ENCODE measurements at places on chromosomes 4 and X.

DNA sequence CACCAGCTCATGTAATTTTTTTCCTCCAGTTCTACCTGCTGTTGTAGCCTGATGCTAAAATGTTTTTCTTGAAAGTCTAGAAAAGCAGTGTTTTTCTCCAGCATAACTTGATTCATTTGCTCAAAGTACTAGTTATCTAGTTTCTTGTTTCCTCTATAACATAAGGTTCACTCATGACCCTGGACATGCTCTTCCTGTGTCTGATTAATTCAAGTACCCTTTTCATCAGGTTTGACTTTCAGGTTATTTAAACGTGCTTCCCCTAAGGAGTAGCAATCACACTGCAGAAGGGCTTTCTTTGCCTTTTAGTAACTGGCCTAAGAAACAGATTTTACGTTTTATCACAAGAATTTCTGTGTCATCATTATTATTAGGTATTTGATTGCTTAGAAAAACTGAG, 66.8 kb upstream of the EGFL6 start:
- DNase-seq, result no peak

DNA sequence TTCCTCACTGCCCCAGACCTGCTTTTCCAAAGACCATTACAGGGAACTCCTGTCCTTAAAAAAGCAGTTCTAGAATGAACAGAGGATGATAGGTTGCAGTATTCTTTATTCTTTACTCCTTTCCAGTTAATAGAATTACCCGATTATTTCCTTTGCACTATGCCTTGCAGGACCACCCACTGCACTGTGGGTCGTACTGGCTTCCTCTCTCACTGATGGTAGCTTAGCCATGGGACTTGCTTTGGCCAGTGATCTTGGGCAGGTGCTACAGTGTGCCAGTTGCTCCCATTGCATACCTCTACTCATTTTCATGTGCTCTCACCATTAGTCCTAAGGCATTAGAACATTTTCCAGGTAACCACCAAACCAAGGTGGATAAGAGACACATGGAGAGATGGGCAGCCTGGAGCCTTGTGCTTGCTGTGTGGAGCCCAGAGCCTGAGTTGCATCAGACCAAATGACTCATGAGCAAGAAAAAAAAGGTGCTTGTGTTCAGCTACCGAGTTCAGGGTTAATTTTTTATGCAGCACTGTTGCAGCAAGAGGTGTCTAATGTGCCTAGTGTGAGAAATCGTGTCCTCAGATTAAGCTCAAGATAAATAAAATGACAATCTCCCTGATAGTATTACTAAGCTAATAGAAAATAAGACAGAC, 7.6 kb upstream of the UNC5C start:
- no peak for DNase-seq

DNA sequence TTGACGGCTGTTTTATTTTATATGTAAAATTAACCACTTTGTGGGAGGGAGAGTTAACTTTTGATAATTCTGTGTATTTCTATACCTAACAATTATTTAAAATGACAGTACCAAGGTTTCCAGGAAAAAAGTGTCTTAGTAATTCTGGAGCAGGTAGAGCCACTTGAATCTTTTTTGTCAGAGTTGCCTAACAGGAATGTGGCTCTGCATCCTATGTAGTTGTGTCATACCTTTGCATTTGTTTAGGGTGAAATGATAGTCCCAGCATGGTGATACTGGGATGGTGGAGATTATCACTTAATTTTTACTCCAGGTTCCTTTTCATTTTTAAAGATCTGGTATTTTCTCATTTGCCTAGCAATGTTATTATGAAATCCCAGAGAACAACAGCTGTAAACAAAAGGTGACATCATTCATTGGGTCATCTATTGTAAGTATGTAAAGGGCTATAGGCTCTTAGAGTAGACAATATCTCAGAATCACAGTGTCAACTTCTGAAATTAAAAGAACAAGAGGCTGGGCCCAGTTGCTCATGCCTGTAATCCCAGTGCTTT, 9.6 kb downstream of the SGMS2 start:
- DNase-seq, result no peak

- no peak for DNase-seq
These were observed 22.1 kb upstream of the GPC4 start for GRCh38 chrX:133437356-133437755.

GRCh38 chrX:132271311-132271778, 52.1 kb upstream of the RAP2C start:
- DNase-seq, result no peak

DNA sequence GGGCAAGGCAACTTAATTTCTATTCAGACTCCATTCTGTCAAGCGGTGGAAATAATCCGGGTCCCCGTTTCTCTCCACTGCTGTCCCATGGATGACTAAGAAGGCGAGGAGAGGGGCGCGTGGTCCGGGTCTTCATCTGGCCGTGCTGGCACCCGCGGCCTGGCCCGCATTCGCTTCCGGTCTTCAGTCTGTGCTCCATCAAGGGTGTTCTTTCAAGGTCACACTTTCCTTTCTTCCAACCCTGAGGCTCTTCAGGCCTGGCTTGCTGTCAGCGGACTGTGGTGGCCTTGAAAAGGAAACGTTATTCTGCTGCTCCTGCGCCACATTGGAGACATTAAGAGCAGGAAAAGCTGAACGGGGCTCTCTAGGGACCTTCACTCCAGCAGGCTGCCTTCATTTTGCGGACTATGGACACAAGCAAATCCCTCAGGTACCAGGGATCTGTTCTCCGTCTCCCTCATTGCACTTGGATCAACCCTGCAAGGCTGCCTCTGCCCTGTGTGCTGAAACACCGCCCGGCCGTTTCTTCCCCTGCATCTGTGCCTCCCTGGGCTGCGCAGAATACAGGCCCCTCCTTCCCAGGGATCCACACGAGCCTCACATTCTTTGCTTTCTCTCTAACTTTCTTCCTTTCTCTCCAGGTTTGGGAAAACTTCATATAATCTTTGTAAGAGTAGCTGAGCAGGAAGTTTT, 5.7 kb upstream of the SLC25A4 start:
- no peak for DNase-seq

GRCh38 chrX:67648361-67648760, 104.5 kb downstream of the AR start:
- DNase-seq, result no peak

DNA sequence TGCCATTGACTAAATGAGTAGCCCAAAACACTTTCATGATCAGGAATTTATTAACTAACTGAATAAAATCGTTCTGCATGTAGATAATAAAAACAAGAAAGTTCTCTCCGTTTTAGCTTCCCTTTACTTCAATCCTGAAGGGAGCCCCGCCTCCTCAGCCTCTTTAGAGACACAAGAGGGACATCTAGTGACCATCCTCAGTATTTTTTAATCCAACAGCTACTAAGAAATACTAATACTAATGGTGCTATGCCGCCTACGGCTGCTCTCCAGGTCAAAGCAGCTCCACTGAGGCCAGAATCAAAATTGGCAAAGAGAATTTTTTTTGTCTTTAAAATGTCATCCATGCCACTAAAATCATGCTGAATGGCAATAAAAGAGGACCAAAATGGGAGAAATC, 3.2 kb upstream of the PCDH19 start:
- DNase-seq, result no peak

DNA sequence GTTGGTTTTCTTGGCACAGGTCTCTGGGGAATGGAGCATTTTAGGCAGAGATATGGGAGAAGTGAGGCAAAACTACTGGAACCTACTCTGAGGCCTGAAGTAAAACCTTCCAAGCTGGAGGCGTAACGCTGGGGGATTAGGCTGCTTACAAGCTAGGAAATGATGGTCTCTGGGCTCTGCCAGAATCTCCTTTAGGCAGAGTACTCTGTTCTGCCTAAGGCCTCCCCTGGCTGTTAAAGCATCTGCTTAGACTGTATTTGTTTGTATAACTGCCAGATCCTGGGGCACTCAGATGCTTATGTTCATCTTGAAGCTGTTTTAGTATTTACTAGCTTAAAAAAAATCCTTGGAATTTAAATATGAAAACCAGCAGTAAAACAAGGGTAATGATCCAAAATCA, 822.2 kb downstream of the RPA4 start:
- no peak for DNase-seq

GRCh38 chr4:129783596-129783995, 687.6 kb downstream of the C4orf33 start:
- DNase-seq, result no peak

DNA sequence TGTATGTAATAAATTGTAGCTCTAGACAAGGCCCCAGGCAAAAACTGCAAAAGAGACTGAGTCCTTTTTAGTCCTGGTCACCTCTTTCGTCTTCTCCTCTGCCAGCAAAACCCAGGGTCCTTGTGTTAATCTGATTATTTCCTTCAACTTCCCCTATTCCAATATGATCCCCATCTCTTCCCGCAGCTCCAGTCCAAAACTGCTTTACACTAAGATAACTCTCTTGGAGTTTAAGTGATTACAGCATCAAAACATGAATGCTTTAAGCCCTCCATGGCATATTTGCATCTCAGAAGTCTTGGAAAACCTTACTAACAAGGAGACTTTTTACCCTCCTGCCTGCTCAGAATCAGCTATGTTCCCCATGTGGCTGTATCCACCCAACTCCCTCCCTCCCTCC, 59.3 kb downstream of the MAGEA1 start:
- no peak for DNase-seq

GRCh38 chrX:47607091-47607490, 12.6 kb downstream of the SYN1 start:
- no peak for DNase-seq

- no peak for DNase-seq
These were observed 186.0 kb upstream of the FRMPD4 start for GRCh38 chrX:11952176-11952720.

DNA sequence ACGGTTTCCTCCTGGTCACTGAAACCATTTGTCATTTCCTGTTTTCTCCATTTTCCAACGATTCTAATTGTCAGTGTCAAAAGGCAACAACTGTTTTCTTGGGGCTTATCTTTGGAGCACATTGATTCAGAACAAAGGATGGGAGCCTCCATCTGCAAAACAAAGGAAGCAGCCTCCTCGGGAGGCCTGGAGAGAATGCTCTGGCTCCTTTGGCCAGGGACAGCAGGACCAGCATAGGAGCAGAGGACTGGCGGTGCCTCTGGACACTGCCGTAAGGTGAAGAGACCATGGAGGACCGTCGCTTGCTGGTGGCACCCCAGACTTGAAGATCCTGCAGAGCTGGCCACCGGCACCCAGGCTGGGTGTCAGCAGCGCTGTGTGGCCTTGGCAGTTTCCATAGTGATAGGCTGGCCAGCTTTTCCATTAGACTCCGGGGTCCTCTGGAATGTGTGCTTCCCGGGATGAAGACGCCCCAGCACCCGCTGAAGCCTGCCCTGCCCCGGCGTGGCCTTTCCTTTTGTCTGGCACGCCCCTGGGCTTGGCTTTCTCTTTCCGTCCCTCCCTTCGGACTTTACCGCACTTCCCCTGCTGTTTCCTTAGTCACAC, 61.1 kb upstream of the MTM1 start:
- no peak for DNase-seq

- DNase-seq, result no peak
These were observed 48.0 kb upstream of the TRIM2 start for GRCh38 chr4:153156263-153156662.

- no peak for DNase-seq
These were observed 17.5 kb downstream of the DRP2 start for GRCh38 chrX:101237041-101237440.

- DNase-seq, result no peak
These were observed 777 bp upstream of the WDFY3 start for GRCh38 chr4:84967243-84967690.

DNA sequence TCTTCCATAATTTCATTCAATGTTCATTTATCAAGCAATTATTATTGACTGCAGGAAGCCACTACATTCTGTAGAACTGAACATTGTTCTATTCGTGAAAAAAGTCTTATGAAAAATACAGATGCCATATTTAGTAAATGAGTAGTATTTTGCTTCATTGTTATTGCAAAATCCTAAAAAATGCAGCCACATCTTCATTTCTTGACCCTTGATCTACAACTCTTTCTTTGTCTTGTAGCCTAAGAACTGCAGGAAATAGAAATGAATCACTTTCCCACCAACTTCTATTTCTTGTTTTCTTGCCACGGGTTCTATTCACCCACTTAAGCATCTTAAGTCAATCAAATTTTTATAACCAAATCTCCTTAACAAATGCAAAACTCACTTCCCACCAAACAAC, 63.3 kb downstream of the KCNIP4 start:
- no peak for DNase-seq

DNA sequence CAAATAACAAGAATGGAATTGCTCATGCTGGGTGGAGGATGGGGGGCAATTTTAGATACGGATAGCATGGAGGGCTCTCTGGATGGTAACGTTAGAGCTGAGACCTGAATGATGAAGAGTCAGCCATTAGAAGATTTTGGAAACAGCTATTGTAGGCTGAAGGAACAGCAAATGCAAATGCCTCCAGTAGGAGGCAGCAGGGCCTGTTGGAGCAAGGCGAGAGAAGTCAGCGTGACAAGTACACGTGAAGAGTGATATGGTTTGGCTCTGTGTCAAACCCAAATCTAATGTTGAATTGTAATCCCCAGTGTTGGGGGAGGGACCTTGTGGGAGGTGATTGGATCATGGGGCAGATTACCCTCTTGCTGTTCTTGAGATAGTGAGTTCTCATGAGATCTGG, 59.3 kb upstream of the SOD3 start:
- DNase-seq, result no peak

GRCh38 chrX:22742174-22742573, 257.6 kb upstream of the DDX53 start:
- DNase-seq, result no peak

DNA sequence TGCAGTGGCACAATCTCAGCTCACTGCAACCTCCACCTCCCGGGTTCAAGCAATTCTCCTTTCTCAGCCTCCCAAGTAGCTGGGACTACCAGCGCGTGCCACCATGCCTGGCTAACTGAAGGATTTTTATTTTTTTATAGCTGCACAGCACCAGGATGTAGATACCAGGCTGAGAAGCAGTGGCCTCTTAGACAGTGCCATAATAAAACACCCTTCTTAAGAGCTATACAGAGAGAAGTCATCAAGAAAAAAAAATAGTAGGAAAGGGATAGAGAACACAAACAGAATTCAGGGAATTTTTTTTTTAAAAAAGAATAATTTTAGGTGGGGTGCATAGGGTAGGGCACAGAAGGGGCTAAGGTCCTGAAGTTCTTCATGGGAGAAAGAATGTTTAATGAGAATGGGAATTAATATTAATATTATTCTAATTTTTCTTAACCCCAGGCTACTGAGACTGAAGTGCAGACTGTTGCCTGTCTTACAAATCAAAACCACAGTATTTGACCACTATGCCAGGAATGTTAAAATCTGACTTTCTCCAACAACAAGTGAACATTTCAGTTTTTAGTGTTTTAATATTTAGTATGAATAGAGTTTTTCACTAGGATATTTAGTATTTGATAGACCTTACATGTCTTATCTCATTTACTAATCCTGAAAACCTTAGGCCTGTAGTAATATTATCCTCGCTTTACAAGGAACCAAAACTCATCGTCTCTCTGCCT, 146.7 kb downstream of the KCNIP4 start:
- no peak for DNase-seq

DNA sequence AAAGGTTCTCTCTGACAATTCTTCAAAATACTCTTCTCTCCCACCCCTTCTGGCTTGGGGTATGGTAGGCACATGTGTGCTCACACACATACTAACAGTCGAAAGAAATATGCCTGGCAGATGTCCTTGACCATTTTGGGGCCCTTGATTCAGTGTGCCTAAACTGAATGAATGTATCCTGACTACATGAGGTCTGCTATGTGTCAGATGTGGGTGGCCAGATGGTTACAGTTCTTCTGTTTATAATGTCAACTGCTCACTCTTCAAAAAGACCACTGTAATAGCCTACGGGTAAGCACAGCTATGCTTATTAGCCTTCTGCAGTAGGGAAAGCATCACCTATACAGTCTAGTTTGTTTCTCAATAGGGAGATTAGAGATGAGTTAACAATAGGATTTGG, 63.7 kb upstream of the VEGFC start:
- DNase-seq, result no peak

All from T-helper 22 cell (primary cell).